Smooth muscle cell of the umbilical artery (primary cell): ENCODE measurements at places on chromosomes 4 and X. TPM values are rescaled to one million over a fixed set of nuclear protein-coding genes. Genes with fewer than 3 reads are reported as not detected.

Gene ANK2
- 49.0 and 71.8 TPM in 2 replicates for total RNA-seq

Gene SOWAHB
- under 0.01 and 0.05 TPM in 2 replicates for total RNA-seq

Gene MMRN1
- total RNA-seq = 0.42 and 1.2 TPM in 2 replicates

Gene NAP1L3
- total RNA-seq = 13.1 and 19.3 TPM in 2 replicates

Gene PTCHD1
- total RNA-seq = not detected in 2 replicates

Gene FAM133A
- total RNA-seq = 0.09 and 0.59 TPM in 2 replicates

Gene ANOS1
- total RNA-seq = 29.6 and 35.9 TPM in 2 replicates

Gene CLNK
- total RNA-seq = not detected in 2 replicates

Gene FAM9B
- not detected in 2 replicates for total RNA-seq

Gene ZNF280C
- total RNA-seq = 2.4 and 4.1 TPM in 2 replicates

Gene TRPC5OS
- total RNA-seq = not detected in 2 replicates

Gene SPARCL1
- not detected in 2 replicates for total RNA-seq

Gene IL21
- total RNA-seq = not detected in 2 replicates

Gene PDCL2
- not detected in 2 replicates for total RNA-seq

Gene UCHL1
- total RNA-seq = 1,235 and 1,433 TPM in 2 replicates

Gene OFD1
- 10.1 and 10.4 TPM in 2 replicates for total RNA-seq

Gene CTAG1A
- total RNA-seq = not detected in 2 replicates

Gene SRP72
- total RNA-seq = 77.5 and 138 TPM in 2 replicates

Gene DCAF8L1
- total RNA-seq = not detected in 2 replicates

Gene ITM2A
- not detected in 2 replicates for total RNA-seq

Gene PNMA5
- not detected in 2 replicates for total RNA-seq

Gene TEX13D
- not detected in 2 replicates for total RNA-seq

Gene MAGEA11
- total RNA-seq = not detected in 2 replicates

Gene GDPD2
- total RNA-seq = not detected in 2 replicates

Gene SAGE1
- not detected in 2 replicates for total RNA-seq

Gene ETNPPL
- total RNA-seq = not detected in 2 replicates

Gene NXF2B
- total RNA-seq = not detected in 2 replicates

Gene FGFR3
- total RNA-seq = 0.59 and 1.3 TPM in 2 replicates

Gene GSPT2
- total RNA-seq = 4.8 and 8.4 TPM in 2 replicates

Gene CFAP47
- under 0.01 TPM in 1 of 2 replicates, not detected in the other for total RNA-seq

Gene TCEAL6
- not detected in 2 replicates for total RNA-seq

Gene MAP7D2
- under 0.01 and 0.05 TPM in 2 replicates for total RNA-seq

Gene SRPX2
- total RNA-seq = 122 and 176 TPM in 2 replicates

Gene CXCL6
- total RNA-seq = 47.2 and 149 TPM in 2 replicates

Gene NXF3
- total RNA-seq = not detected in 2 replicates

Gene RNF175
- total RNA-seq = 0.28 TPM in 1 of 2 replicates, not detected in the other

Gene AFF2
- total RNA-seq = 3.6 and 6.8 TPM in 2 replicates

Gene WDFY3
- 62.7 and 99.5 TPM in 2 replicates for total RNA-seq

Gene BLTP1
- 92.9 and 105 TPM in 2 replicates for total RNA-seq

Gene SMIM43
- total RNA-seq = 0.09 and 1.2 TPM in 2 replicates

Gene MAGEC3
- total RNA-seq = not detected in 2 replicates

Gene EFHC2
- total RNA-seq = 0.23 and 0.89 TPM in 2 replicates

Gene RHOXF2
- not detected in 2 replicates for total RNA-seq

Gene MGARP
- 20.4 and 46.9 TPM in 2 replicates for total RNA-seq
